ENCODE measurements at places on chromosomes 2 and 18. TPM values are rescaled to one million over a fixed set of nuclear protein-coding genes. Genes with fewer than 3 reads are reported as not detected.

The CROCC2 gene
- total RNA-seq = 0.09 TPM

The KIF3C gene
- total RNA-seq = 10.1 TPM

The MARCO gene
- 1.1 TPM for total RNA-seq

The SOCS6 gene
- 29.9 TPM for total RNA-seq

The FAM228A gene
- total RNA-seq = 1.0 TPM

The TGOLN2 gene
- total RNA-seq = 237 TPM

The PLCL1 gene
- total RNA-seq = 4.4 TPM

The CGREF1 gene
- total RNA-seq = 1.1 TPM

The PROKR1 gene
- total RNA-seq = not detected

The C2orf72 gene
- total RNA-seq = 34.2 TPM

The GPR17 gene
- total RNA-seq = 0.17 TPM

The ARHGAP28 gene
- 11.2 TPM for total RNA-seq

The FABP1 gene
- total RNA-seq = 1.5 TPM

The NYAP2 gene
- 0.06 TPM for total RNA-seq

The ZBTB7C gene
- total RNA-seq = 24.1 TPM

The FAM237A gene
- total RNA-seq = not detected

The SLC14A1 gene
- 96.9 TPM for total RNA-seq

The ACADL gene
- total RNA-seq = 3.8 TPM

The EPB41L3 gene
- 34.0 TPM for total RNA-seq

The CLHC1 gene
- total RNA-seq = 20.1 TPM

The CFAP221 gene
- total RNA-seq = 5.4 TPM

The PAX8 gene
- 3.5 TPM for total RNA-seq

The GKN2 gene
- total RNA-seq = not detected

The HRH4 gene
- not detected for total RNA-seq

The PCARE gene
- not detected for total RNA-seq

The HTR2B gene
- total RNA-seq = 0.14 TPM

Data from mucosa of gallbladder (tissue), 1 donor.